Stimulated activated CD8-positive, alpha-beta memory T cell treated with anti-CD3 and anti-CD28 coated beads, Interleukin-15, amount 100 ng/mL, for 48 hours (primary cell): ENCODE measurements at places on chromosomes 12 and 14.
A peak's percentile ranks its signal among the peaks of the same experiment; 100 is the strongest.

DNA sequence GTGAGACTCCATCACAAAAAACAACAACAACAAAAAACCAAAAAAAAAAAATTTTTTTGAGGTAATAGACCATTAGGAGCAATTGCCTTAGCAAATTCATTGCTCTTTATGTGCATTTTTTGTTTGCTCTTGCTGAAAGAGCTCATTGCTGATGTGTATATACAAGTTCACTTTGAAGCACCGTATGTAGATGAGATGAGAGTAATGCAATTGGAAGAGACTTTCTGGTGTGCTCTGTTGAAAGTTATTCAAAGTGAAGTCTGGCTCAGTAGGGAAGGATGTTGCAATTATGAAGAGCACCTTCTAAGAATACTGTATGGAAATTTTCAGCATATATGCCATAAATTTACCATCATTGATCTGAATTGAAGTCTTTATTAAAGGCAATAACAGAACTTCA is 46.7 kb upstream of the KLRD1 start:
- no peak for DNase-seq

DNA sequence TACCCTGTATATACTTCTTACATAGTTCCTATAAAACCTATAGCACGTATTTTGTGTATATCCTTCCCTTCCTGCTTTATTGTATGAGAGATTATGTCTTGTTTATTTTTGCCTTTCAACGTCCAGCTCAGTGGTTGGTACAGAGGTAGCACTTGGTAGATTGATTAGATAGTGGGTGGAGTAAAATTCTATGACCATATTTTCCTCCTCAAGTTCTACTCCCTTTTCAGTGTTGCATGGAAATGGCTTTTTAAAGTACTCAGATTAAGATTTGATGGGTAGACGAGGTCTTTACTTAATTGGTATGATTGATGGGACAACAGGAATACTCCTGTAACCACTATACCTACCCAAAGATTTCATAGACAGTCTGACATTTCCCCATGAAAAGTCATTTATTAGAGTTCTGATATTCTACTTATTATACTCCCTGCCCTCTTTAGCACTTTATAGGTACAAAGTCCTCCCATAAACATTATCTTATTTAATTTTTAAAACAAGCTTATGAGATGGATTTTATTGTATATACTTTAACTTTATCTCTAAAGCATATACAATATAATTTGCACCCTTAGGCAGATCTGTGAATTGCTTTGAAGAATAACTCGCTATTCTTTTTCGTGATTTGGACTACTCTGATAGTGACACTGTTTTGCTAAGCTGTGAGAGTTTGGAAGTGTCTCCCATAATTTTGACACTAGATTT is 348.0 kb downstream of the RAD51B start:
- DNase-seq = no peak

GRCh38 chr14:65866886-65867285 is 454.4 kb downstream of the FUT8 start:
- DNase-seq = no peak

- DNase-seq = peak; percentile 53
Observed at GRCh38 chr14:72420749-72421474, 473.0 kb downstream of the DPF3 start.

GRCh38 chr12:9256758-9257405 is 48.7 kb upstream of the PZP start:
- DNase-seq = no peak

GRCh38 chr12:26817183-26817591 is 15.8 kb downstream of the ITPR2 start:
- DNase-seq = no peak

GRCh38 chr12:12158858-12159257 is 88.1 kb downstream of the BCL2L14 start:
- DNase-seq = no peak

GRCh38 chr14:36700651-36701050 is 39.0 kb downstream of the PAX9 start:
- DNase-seq = no peak

- no peak for DNase-seq
Observed at GRCh38 chr12:43117226-43117930, 434.6 kb downstream of the ADAMTS20 start.

DNA sequence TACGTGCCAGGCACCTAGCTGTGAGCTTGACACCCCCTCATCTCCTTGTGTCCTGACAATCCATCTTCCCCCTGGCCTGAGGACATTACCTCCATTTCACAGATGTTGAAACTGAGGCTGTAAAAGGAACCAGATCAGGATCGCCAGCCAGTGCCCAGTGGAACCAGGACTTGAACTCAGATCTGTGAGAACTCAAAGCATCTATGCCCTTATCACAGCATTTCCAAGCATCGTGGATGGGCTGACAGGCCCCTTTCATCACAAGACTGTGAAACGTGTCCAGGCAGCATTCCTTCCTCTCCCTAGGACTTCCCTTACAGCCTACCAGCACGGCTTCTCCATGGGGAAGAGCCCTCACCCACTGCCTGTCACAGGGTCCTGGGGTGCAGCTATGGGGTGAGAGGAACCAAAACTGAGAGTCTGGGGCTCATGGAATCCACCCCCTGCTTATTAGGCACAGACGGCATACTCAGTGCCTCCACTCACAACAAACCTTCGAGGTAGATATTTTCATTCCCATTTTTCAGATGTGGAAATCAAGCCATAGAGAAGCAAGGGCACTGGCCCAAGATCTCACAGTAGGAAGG is 26.9 kb downstream of the CMKLR1 start:
- no peak for DNase-seq

DNA sequence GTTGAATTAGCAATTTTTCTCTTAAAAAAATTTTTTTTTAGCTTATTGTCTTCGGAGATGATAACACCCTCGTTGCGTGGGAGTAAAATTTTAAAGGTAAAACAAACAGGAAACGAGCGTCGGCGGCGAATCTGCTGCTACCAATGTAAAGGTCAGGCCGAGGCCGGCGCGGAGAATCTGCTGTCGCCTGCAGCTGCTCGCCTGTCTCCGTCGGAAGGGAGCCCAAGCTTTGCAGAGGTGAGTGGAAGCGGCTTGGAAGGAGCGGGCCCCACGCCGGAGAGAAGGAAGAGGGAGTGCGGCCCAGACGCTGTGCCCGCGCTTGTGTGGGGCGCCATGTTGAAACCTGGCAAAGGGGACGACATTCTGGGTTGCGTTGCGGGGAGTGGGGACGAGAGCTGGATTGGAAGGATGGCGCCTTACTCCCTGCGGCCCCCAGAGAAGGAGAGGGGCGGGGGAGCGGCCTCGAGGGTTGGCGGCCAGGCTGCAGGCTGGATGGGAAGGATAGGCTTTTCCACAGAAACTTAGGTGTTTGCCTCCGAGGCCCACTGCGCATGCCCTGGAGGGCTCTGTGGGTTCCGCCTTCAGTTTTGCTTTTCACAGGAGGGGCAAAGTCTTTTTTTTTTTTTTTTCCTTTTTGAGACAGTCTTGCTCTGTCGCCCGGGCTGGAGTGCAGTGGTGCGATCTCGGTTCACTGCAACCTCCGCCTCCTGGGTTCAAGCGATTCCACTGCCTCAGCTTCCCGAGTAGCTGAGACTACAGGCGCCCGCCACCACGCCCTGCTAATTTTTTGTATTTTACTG is at the start of gene SNRNP35:
SNRNP35 (plus strand) TSS at position 160 of the 800 bp plus-strand sequence. CDS start 7,402 bp downstream, outside the sequence.
- peak; percentile 69 for DNase-seq

DNA sequence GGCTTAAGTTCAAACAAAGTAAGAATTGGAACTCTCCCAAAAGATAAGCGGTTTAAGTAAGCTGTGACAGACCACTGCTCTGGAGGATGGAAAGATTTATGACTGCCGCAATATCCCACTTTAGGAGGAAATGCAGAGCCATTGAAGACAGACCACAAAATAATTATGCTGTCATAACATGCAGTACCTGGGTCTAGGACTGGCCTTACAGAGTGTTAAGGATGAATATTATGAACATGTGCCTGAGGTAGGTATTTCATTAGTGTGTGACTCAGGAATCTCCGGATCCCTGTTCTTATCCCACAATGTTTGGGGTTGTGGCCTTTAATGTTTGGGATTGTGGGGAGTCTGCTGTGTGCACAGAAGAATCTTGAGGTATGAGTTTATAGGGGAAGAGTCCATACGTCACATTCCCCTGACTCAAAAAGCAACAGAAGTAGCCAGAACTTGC is 114.9 kb downstream of the SAMD4A start:
- DNase-seq = no peak

GRCh38 chr12:122125452-122126341 is 47.1 kb downstream of the MLXIP start:
- no peak for DNase-seq

DNA sequence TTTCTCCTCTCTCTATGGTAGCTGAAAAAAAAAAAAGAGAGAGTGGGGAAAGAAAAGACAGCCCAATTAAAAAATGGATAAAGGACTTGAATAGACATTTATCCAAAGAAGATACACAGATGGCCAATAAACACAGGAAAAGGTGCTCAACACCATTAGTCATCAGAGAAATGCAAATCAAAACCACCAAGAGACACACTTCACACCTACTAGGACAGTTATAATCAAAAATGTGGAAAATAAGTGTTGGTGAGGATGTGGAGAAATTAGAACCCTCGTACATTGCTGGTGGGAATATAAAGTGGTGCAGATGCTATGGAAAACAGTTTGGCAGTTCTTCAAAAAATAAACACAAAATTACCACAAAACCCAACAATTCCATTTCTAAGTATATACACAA is 172.4 kb upstream of the GRIN2B start:
- DNase-seq = no peak

DNA sequence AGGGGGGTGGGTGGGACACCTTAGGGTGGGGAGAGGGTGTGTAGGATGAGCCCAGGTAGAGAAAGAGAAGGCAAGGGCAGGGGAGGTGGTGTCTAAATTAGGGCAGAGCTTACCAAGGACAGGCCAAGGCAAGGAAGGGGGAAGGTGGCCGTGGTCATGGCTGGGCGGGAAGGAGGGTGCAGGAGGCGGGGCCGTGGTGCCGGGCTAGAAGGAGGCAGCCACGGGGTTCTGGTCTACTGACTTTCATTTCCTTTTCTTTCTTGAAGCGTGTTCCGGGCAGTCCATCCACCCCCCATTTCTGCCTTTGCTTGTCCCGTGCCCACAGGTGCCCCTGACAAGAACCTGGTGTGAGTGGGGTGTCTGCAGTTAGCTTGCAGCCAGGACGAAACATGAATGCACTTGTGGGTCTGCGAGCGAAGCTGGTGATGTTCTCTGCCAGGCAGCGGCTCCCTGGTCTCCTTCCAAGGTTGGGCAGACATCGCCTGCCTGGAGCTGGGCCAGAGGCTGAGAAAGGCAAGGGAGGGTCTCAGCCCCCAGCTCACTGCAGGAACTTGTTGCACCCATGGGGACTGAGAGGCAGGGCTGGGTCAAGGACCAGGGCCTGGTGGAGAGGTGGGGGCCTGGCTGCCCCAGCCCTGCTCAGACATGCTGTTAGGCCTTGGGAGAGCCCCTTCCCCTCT is 58.2 kb downstream of the KIF26A start:
- DNase-seq = no peak

DNA sequence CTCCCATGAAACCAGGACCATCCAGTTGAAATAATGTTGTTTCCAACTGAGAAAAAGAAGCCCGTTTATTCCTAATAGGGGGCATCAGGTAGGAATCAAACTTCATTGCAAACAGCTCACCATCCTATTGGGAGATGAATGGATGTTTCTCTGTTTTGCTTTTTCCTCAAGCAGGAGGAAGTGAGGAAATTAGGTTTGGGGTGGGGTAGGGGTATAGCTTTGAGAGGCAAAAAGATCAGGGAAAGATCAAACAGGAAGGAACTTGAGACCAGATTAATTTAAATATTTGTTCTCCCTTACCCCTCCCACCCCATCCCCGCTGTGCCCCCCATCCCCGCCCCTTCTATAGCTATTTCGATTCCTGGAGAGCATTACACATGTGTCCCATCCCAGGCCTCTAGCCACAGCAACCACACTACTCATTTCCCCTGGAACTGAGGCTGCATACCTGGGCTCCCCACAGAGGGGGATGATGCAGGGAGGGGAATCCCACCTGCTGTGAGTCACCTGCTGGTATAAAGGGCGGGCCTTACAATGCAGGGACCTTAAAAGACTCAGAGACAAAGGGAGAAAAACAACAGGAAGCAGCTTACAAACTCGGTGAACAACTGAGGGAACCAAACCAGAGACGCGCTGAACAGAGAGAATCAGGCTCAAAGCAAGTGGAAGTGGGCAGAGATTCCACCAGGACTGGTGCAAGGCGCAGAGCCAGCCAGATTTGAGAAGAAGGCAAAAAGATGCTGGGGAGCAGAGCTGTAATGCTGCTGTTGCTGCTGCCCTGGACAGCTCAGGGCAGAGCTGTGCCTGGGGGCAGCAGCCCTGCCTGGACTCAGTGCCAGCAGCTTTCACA is at the start of gene IL23A:
IL23A (plus strand) TSS at position 577 of the 850 bp plus-strand sequence; CDS start at position 738, 161 bp downstream.
- DNase-seq = peak; percentile 87

DNA sequence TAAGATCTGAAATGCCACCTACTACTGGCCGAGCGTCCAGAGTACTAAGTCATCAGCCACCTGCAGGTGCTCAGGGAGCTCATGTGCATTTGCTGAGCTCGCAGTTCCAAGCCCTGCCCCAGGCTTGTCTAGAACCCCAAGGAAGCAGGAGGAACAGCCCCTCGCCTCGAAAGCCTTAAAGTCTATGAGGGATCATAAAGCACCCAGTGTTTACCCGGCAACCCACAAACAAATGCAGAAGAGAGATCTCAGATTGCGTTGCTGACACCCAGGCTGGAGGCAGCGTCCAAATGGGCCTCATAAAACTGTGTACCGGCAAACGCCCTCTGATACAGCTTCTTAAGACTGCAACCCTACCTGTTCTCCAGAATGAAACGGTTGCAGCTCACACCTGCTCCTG is 6.8 kb downstream of the KDM2B start:
- no peak for DNase-seq

DNA sequence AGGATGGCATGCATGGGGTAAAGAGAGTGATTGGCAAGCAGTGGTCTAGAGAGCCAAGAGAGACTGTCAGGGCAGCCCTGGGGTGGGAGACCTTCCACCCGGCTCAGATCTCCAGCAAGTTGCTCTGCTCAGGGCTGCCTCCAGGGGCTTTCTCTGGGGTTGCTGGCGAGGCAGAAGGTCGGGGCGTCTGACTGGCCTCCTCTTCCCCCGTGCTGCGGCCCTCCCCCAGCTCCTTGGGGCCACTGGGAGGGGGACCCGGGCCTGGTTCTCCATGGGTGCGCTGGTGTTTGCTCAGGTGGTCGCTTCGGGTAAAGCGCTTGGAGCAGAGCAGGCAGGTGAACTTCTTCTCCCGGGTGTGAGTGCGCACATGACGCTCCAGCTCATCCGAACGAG is 6.6 kb upstream of the AAAS start:
- no peak for DNase-seq

- DNase-seq = no peak
Observed at GRCh38 chr12:127925971-127926370, 341.0 kb upstream of the TMEM132C start.

DNA sequence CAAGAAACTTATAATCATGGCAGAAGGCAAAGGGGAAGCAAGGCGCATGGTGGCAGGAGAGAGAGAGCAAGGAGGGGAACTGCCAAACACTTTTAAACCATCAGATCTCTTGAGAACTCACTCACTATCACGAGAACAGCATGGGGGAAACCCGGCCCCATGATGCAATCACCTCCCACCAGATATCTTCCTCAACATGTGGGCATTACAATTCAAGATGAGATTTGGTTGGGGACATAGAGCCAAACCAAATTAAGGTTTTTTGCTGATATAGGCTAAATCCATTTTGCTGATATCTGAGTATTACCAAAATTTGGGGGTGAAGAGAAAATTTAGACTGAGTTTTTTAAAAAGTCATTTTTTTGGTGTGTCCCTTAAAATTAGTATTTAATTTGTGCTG is 54.9 kb upstream of the TMX1 start:
- no peak for DNase-seq
